Astrocyte (in vitro differentiated cells and primary cell): ENCODE measurements at places on chromosomes 2 and 18. TPM values are rescaled to one million over a fixed set of nuclear protein-coding genes. Genes with fewer than 3 reads are reported as not detected.

STPG4 gene
- 0.55 and 0.64 TPM in 2 replicates for total RNA-seq

CIB4 gene
- total RNA-seq = not detected in 2 replicates

TGFA gene
- 0.55 and 1.4 TPM in 2 replicates for total RNA-seq

ZSWIM2 gene
- not detected in 2 replicates for total RNA-seq

ANKZF1 gene
- 41.6 and 43.8 TPM in 2 replicates for total RNA-seq

HOXD12 gene
- total RNA-seq = not detected in 2 replicates

SNORC gene
- 2.1 and 3.1 TPM in 2 replicates for total RNA-seq

NTSR2 gene
- not detected in 2 replicates for total RNA-seq

ABCB11 gene
- 0.02 TPM in 1 of 2 replicates, not detected in the other for total RNA-seq

RNF152 gene
- total RNA-seq = 68.7 and 73.9 TPM in 2 replicates

D2HGDH gene
- 10.0 and 11.5 TPM in 2 replicates for total RNA-seq

CGREF1 gene
- total RNA-seq = 1.8 and 3.0 TPM in 2 replicates

MEIS1 gene
- total RNA-seq = 3.4 and 5.2 TPM in 2 replicates

RPRM gene
- total RNA-seq = 0.53 and 0.86 TPM in 2 replicates

POTEJ gene
- not detected in 2 replicates for total RNA-seq

DES gene
- total RNA-seq = 5.2 and 5.4 TPM in 2 replicates
